MV-4-11 (cell line): ENCODE measurements at places on chromosomes 7 and 10.

GRCh38 chr10:124641282-124642087 is 102.7 kb downstream of the FAM53B start:
- peak; percentile 96 for DNase-seq

DNA sequence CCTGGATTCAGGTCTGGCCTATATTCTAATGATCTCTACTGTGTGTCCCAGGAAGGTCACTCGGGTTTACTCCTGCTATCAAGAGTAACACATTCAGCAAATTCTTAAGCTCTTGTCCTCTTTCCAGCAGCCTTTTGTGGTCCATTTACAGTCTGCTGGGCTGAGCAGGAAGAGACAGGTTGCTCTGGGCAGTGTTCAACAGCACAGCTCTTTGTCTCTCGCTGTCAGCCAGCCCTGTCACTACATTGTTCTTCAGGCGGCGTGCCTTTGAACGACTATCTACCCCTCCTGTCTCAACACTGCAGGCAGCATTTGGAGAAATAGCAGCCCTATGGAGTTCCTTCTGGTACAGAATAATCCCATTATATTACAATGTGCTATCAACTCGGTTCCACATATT is 192.2 kb upstream of the TBX20 start:
- no peak for DNase-seq

- DNase-seq: no peak
Measured at GRCh38 chr10:38043516-38043915, 33.0 kb downstream of the ZNF33A start.

GRCh38 chr7:134933460-134934068 is 52.7 kb upstream of the AGBL3 start:
- DNase-seq: no peak

DNA sequence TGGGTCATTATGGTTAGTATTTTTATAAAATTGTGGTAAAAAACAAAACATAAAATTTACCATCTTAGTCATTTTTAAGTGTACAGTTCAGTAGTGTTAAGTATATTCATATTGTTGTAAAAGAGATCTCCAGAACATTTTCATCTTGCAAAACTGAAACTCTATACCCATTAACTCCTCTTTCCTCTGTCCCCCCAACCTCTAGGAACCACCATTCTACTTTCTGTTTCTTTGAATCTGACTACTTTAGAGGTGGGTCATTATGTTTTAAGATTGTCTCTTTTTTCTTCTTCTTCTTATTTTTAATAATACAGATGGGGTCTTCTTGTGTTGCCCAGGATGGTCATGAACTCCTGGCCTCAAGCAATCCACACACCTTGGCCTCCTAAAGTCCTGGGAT is 84.1 kb downstream of the DOCK4 start:
- no peak for DNase-seq

DNA sequence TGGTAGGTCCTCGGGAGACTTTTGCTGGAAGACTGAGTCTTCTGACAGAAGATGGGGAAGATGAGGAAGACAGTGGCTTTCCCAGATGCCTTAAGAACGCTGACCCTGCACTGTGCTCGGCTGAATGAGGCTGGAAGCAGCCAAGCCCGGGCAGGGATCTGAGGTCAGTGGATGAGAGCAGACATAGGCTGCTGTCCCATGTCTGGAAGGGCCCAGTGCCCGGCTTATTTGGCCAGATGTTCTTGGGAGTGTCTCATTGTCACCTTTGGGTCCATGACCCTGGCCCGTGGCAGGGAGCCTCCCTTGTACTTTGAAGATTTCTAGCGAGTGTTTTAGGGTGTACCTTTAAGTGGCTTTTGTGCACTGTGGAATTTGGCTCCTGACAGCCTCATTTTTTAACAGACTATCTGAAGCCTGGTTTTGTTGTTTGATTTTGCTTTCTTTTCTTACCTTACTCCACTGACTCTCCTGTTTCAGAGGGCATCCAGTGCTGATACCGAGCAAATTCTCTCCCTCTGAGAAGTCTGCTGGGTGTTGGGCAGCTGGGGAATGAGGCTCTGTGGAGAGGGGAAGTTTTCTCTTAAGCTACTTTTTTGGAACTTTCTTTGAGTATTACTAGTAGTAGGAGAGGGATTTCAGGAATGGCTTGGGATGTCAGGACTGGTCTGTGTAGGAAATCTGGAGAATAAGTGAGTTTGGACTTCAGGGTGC is 61.4 kb downstream of the CREB5 start:
- no peak for DNase-seq

DNA sequence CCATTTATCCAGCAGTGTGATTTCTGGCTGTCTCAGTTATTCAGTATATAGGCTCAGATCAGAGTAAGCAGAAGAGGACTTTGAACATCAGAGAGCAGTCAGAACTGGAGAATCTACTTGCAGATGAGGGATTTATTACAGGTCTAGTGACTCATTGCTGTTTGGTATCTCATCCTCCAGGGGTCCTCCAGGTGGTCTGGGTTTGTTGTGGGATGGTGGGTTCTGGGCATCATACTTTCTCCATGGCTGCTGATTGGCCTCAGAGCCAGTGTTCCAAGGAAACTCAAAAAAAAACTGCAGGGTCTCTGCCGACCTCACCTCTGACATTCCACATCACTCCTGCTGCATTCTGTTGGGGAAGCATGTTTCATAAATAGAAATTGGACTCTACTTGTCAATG is 214.8 kb downstream of the CNTNAP2 start:
- no peak for DNase-seq

DNA sequence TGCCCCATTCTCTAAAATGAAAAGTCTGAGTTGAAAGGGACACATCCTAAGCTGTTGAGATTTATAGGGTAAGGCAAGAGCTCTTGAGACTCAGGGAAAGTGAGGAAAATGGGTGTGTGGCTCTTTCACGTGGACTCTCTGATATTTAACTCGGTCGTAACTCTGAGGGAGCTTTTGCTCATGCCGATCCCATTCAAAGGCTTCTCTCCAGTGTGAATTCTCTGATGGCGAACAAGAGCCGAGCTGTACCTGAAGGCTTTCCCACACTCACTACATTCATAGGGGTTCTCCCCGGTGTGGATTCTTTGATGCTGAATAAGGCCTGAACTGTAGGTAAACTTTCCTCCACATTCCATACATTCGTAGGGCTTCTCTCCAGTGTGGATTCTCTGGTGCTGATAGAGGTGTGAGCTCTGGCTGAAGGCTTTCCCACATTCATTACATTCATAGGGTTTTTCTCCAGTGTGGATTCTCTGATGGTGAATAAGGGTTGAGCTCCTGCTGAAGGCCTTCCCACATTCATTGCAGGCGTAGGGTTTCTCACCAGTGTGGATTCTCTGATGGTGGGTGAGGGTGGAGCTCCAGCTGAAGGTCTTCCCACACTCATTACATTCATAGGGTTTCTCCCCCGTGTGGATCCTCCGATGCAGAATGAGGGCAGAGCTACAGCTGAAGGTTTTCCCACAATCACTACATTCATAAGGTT is 10.4 kb downstream of the ZNF3 start:
- no peak for DNase-seq

- peak; percentile 61 for DNase-seq
Measured at GRCh38 chr7:137633133-137633532, 213.6 kb downstream of the DGKI start.

DNA sequence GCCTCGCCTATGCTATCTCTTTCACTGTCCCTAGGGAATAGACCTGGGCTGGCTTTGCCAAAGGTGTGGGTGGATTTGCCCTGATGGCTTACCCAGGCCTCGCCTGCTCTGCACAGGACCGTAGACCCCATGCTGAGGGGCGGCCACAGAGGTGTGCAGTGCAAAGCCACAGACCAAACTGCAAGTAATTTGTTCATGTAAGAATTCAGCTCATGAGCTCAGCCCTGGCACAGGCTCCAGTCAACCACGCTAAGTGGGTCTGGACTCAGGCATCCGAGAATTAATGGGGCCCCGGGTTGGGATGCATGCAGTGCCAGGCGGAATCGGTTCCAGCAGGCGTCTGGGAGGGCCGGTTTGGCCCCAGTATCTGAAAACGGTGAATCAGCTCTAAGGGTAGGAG is 445.2 kb downstream of the DNAJB6 start:
- DNase-seq: no peak

DNA sequence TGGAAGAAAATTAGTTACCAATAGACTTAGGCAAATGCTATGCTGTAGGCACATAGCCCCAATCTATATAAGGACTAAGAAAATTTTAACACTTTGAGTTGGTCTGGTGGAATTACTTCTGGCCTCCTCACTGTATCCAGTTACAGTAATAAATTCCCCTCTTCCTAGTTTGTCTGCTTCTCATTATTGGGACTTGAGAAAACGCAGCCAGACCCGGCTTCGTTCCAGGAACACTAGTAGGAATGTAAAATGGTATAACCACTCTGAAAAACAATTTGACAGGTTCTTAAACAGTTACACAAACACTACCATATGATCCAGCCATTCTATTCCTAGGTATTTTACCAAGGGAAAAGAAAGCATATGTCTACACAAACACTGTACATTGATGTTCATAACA is 150.2 kb downstream of the VPS50 start:
- no peak for DNase-seq

DNA sequence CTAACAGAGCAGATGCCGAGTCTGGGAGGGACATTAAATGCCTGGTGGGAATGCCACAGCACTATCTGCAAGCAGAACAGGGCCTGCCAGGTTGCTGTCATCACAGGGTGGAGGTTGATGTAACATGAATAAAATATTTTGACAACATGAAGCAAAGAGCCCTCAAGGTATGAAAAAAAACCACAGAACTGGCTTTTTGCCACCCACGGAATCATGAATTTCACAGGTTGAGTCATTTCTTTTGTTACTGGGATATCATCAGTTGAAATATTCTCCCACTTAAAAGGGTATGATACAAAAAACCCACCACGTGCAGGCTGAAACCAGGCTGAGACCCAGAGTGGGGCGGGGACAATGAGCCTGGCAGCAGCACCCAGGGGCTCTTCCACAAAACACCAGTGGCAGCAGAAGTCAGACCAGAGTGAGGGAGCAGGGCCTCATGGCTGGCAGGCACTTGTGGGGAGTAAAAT is 220.1 kb downstream of the TNS3 start:
- no peak for DNase-seq

GRCh38 chr7:81482600-81483186 is 287.2 kb downstream of the HGF start:
- DNase-seq: peak; percentile 8

- peak; percentile 100 for DNase-seq
Measured at GRCh38 chr10:14659626-14660196, 115.0 kb downstream of the FAM107B start.

GRCh38 chr7:37286454-37286832 is 162.2 kb downstream of the ELMO1 start:
- no peak for DNase-seq

- no peak for DNase-seq
Measured at GRCh38 chr7:42471573-42472174, 234.7 kb upstream of the GLI3 start.

DNA sequence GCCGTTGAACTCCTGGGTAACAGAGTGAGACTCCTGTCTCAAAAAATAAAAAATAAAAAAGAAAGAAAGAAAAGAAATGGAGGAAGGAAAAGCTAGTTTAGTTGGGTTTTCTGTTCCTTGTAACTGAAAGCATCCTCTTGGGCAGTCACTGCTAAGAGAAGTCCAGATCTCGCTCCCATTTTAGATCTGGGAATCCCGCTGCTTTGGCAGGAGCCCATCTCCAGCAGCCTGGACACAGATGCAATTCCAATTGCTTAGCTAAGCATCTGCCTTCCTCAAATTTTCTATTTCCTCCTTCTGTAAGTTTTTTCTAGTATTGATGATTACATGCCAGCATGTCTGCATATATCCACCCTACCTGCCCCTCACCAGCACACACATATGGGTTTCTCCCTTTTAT is 54.1 kb downstream of the DENND2A start:
- DNase-seq: no peak

DNA sequence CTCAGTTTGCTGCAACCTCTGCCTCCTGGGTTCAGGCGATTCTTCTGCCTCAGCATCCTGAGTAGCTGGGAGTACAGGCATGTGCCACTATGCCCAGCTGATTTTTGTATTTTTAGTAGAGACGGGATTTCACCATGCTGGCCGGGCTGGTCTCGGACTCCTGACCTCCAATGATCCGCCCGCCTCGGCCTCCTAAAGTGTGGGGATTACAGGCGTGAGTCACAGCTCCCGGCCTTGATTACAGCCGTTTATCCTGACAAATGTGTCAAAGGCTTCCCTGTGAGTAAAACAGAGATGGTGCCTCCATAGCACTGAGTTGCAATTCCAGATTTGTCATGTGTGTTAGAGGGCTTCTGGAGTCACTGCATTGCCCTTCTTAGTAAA is 273.7 kb downstream of the CCDC3 start:
- no peak for DNase-seq

DNA sequence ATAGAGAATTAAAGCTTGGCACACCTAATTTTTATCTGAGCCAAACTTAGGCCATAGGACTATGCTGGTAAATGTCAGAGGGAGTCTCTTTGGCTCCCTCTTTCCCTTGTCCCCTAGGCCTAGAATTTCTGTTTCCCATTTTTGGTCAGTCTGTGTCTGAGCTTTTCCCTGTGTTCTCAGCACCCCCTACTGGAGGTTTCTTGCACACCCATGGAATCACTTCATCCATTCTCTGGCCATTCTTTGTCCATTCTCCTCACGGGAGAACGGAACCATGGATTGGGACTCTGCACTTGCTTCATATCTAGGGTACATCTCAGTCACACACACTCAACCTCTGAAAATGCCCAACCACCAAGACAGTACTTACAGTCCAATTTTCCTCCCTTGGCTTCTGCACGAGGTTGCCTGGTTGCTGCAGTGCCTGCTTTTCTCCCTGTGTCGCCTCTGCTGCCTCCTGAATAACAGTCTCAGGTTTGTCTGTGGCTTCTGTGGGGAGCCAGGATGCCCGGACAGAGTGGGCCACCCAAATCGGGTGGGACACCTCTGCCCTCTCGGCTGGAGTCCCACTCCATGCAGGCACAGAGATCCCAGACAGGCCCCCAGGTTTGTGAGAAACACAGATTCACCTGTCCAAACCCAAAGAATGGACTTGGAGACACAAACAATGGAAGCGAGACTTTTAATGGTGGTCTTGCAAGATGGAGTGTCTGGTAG is 35.1 kb upstream of the DNAH11 start:
- peak; percentile 25 for DNase-seq

DNA sequence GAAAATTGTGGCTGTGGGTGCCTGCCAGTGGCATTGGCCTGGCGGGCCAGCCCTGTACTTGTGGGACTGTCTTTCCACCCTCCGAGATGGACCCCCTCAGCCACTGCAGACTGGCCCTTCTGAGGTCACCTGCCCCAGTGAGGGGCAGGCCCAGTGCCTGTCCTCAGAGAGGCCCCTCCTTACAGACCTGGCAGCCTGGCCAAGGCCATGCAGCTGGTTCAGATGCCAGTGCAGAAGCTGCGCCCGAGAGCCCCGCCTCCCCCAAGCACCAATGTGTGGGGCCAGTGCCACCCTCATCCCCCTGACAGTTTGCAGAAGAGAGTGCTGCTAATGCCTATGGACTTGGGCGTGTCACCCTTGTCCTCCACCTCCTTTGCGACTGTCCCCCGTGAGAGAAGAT is 10.0 kb downstream of the ZNF316 start:
- no peak for DNase-seq
